ENCODE measurements at places on chromosomes 6 and 20.

DNA sequence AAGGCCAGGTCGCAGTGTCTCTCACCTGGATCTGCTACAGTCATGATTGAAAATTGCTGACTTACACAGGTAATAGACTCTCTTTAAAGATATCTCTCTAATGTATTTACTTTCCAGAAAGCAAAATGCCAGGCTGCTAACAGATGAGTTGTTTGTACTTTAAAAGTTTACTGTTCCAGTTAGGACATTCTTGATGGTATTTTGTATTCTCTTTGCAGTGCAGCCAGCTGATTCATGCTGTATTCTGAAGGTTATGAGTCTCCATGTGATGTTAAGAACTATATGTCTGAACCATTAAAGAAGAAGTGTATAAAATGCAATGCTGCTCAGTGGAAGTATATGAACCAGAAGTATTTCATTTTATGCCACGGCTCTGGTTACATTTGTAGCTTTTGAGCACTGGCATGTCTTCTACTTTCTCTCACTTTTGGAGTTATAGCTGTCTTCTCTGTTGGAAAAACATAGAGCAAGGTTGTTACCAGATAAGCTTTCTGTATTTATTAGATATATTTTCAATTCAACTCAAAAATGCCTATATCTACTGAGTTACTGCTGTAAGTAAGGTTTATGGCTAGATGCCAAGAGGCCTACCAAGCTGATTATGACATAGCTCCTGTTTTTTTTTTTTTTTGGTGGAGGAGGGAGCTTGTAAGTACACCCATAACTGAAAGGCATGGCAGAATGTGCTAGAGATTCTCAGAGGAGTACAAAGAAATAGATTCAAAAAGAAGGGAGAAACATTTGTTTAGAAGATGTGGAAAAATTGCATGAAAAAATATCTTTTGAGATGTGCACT is 130.5 kb upstream of the MAN1A1 start:
- DNase-seq: no peak

DNA sequence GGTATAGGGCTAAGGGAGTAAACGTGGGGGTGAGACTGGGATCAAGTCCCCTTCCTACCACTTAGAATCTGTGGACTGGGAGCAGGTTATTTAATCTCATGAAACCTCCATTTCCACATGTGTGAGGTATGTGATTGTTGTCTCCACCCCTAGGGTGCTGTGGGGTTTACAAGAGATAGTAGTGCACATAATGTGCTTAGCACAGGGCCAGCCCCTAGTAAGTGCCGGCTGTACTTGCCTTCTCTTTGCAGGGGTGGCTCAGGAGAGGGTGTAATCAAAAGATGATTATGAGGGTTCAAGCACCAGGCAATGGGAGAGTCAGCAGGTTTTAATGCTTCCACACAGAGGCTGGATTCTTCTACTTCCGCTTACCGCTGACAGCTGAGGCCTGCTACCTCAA is 6.9 kb downstream of the NT5E start:
- DNase-seq: no peak

DNA sequence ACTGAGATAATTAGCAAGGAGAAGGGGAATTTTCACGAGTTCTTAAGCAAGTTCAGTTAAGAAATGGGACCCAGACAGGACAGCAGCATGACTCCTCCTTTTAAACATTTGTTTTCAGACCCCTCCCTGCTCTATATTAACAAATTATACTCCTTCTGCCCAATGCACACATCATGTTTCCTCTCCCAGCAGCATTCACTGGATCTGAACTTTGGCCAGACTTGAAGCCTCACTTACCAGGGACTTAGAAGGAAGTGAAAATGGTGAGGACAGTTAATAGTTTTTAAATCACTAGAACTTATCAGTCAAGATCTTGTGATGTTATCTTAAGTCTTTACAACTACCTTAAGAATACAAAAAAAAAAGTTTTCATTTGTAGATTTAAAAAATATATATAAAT is 1174.7 kb upstream of the MAP3K7 start:
- no peak for DNase-seq

GRCh38 chr20:15867899-15868298 is 705.3 kb downstream of the KIF16B start:
- DNase-seq: no peak

DNA sequence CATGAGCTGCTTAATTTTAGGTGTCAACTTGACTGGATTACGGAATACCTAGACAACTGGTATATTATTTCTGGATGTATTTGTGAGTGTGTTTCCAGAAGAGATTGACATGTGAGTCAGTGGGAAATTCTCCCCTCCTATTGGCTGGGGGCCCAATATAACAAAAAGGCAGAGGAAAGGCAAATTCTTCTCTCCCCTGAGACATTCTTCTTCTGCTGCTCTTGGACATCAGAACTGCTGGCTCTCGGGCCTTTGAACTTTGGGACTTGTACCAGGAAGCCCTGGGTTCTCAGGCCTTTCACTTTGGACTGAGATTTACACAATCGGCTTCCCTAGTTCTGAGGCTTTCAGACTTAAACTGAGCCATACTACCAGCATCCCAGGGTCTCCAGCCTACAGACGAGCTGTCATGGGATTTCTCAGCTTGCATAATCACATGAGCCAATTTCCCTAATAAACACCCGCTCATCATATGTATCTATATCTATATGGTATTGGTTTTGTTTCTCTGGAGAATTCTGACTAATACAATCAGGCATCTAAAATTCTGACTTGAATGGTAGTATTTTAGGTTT is 7.6 kb upstream of the BTN3A3 start:
- DNase-seq: no peak

- DNase-seq: no peak
Observed at GRCh38 chr6:76706631-76707030, 634.2 kb upstream of the IMPG1 start.

GRCh38 chr20:61449057-61449609 is 197.1 kb downstream of the CDH4 start:
- DNase-seq: no peak

- no peak for DNase-seq
Observed at GRCh38 chr6:71349395-71349794, 60.8 kb downstream of the OGFRL1 start.

DNA sequence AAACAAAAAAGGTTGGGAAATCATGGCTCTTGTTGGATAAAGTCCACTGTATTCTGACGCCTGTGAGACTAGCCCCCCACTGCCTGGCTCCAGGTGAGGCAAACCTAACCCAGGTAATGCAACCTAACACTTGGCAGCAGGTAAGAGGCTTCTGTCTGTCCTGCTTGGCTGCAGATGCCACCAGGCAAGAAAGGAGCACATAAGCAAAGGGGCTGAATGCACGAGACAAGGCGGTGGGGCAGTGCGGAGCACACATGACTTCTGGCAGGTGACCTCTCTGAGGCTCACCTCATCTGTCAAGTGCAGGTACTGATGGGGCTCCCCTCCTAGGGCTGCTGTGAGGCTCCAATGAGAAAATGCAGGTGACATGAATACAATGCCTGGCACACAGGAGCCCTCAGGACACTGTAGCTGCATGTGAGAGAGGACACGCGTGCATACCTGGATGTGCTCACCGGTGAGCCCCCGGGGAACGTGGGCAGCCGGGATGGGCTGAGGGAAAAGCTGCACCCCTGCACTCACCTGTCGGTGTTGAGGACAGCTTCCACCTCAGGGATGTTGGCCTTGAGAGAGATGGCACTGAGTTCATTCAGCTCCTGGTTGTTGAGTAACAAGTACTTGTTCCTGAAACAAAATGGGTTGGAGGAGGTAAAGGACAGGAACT is 54.1 kb downstream of the MYH7B start:
- DNase-seq: no peak

DNA sequence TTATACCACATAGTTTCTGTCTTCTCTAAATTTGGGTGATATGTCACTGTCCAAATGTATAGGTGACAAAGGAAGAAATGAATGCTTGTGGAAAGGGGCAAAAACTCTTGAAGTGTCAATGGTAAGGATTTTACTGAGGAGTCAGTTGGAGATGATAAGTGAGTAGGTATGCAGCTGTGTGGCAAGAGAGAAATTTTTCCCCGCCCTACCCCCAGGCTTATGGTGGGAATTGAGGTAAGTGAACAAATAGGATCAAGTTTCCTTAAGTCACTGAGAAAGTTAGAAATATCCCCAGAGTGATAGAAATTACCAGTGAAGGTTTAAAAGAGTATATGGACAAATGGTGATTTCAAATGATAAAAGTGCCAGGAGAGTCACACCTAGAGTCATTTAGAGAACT is 11.8 kb downstream of the DSE start:
- no peak for DNase-seq

GRCh38 chr6:52365866-52366540 is 4.1 kb downstream of the PAQR8 start:
- DNase-seq: no peak

DNA sequence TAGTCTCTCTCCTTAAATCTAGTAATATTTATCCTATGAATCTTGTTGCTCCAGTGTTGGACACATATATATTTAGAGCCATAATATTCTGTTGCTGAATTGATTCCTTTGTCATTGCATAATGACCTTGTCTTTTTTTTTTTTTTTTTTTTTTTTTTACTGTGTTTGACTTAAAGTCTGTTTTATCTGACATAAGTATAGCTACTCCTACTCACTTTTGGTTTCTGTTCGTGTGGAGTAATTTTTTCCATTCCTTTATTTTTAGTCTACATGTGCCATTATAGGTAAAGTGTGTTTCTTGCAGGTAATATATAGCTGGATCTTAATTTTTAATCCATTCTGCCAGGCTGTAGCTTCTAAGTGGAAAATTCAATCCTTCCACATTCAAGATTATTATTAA is 166.5 kb downstream of the GMDS start:
- DNase-seq: no peak

GRCh38 chr20:18052856-18053255 is 4.9 kb downstream of the OVOL2 start:
- DNase-seq: no peak

GRCh38 chr20:19975901-19976300 is 41.3 kb upstream of the NAA20 start:
- DNase-seq: no peak

GRCh38 chr20:1336699-1337367 is 7.9 kb upstream of the SDCBP2 start:
- DNase-seq: no peak

GRCh38 chr20:36861875-36862801 is 13.8 kb upstream of the TLDC2 start:
- DNase-seq: no peak

DNA sequence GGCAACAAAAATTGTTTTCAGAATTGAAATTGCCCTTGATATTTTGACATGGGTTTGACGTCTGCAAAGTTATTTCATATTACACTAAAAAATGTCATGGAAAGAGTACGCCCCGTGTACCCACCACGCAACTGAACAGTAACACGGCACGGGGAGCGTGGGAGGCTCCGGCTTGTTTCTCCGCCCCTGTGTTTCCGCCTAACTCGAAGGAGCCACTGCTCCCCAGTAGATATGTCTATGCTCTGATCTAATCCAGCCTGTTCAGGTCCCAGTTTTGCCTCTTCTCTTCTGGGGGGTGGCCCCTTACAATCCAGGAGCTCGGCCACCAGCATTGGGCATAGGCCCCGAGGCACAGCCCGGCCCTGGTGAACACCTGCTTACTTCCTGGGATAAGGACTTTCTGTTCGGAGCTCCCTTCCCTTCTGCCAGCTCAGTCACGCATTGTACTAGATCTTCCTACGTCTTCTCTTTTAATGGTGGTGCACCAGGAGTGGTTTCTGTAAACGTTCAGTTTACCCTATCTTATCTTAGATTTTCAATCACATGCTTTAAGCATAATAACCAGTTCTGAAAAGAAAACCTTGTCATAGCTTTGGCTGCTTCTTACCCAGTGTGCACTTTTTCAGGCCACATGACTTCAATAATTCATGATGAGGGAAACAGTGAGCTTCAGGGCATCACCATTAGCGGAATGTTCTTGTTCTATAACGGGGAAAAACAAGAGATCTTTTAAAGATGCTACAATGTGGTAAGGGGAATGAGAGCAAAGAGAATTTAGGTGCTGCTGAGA is 43.9 kb upstream of the EXOC2 start:
- no peak for DNase-seq

DNA sequence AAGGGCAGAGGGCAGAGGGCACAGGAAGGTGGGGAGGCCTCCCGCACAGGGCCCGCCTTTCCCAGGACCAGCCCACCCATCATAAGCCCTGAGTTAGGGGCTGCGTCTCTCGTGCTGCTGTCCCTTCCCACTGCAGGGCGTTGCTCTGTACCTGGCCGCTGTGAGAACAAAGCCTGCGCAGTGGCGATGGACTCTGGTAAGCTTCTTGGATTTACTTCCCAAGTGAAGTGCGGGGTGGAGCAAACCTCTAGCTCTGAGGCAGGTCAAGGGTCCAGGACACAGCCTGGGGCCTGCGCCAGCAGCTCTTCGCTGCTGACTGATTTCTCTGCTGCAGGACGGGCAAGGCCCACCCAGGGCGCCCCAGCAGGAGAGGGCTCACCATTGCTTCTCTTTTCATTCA is 23.9 kb downstream of the INSM1 start:
- no peak for DNase-seq
